NCI-H69 (cell line): ENCODE measurements at places on chromosomes 7 and 10.

GRCh38 chr7:47783456-47784223 lies 164.6 kb downstream of the PKD1L1 start:
- DNase-seq = no peak

GRCh38 chr10:118586911-118587310 lies 8.5 kb downstream of the PRLHR start:
- DNase-seq = no peak

DNA sequence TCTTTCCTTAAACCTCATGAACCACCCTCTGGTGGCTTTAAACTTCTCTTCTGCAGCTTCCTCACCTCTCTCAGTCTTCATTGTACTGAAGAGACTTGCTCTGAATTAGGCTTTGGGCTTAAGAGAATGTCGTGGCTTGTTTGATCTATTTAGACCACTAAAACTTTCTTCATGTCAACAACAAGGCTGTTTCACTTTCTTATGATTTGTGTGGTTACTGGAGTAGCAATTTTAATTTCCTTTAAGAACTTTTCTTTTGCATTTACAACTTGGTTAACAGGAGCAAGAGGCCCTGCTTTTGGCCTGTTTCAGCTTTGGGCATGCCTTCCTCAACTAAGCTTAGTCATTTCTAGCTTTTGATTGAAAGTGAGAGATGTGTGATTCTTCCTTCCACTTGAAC lies 38.1 kb upstream of the CDHR3 start:
- no peak for DNase-seq

GRCh38 chr7:30301751-30302150 lies 17.4 kb downstream of the ZNRF2 start:
- DNase-seq = peak; percentile 12

- no peak for DNase-seq
These were observed 78.5 kb downstream of the APBB1IP start for GRCh38 chr10:26516540-26517101.

DNA sequence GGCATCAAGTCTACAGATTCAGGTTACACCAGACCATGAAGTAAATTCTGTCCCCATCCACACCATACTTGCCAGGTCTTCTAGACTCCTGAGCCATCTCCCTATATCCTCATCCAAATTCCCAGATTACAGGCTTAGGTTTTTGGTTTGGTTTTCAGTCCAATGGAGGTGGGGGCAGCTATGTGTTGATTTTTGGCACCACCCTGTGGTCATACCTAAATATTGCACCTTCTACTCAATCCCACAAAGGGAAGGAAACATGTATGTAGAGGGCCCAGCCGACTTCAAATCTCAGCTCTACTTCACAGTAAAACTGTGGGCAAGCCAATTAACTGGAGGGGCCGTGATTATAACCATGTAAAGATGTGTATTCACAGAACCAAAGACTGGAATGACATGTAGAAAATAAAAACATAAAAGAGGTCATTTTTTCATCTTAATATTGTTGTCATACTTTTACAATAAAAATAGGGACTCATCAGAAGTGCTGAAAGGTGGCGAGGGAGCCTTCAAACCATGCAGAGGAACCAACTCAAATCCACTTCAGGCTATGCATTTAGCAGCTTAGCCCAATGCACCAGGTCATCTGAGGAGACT lies 19.8 kb downstream of the ERCC6 start:
- peak; percentile 50 for DNase-seq
